ENCODE measurements at places on chromosomes 11 and 22.

- DNase-seq = no peak
These were observed 1457.7 kb downstream of the BRD1 start for GRCh38 chr22:48369789-48370507.

DNA sequence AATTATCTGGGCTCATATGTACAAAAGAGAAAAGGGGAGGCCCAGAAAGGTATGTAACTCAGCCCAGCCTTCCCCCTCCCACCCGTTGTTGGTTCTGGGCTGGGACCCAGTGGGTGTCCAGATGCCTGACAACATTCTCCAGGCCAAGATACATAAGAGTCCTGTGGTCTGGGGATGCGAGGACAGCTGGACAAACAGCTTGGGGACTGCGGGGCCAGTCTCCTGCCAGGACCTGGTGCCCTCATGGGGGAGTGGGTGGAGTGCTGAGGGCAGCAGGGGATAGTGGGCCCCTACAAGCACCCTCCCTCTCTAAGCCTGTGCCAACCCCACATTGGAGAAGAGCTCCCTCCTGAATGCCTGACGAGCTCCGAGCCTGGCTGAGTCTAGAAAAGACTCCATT is 3.5 kb upstream of the SLC22A6 start:
- no peak for DNase-seq

- no peak for DNase-seq
These were observed 19.4 kb upstream of the TMA7B start for GRCh38 chr22:39940757-39941305.

- DNase-seq = no peak
These were observed 36.3 kb downstream of the PPP2R1B start for GRCh38 chr11:111729831-111730311.

GRCh38 chr22:46068593-46069491 is 81.5 kb upstream of the PPARA start:
- DNase-seq = no peak

- DNase-seq = no peak
These were observed 73.8 kb upstream of the ARFGAP3 start for GRCh38 chr22:42930810-42931420.

DNA sequence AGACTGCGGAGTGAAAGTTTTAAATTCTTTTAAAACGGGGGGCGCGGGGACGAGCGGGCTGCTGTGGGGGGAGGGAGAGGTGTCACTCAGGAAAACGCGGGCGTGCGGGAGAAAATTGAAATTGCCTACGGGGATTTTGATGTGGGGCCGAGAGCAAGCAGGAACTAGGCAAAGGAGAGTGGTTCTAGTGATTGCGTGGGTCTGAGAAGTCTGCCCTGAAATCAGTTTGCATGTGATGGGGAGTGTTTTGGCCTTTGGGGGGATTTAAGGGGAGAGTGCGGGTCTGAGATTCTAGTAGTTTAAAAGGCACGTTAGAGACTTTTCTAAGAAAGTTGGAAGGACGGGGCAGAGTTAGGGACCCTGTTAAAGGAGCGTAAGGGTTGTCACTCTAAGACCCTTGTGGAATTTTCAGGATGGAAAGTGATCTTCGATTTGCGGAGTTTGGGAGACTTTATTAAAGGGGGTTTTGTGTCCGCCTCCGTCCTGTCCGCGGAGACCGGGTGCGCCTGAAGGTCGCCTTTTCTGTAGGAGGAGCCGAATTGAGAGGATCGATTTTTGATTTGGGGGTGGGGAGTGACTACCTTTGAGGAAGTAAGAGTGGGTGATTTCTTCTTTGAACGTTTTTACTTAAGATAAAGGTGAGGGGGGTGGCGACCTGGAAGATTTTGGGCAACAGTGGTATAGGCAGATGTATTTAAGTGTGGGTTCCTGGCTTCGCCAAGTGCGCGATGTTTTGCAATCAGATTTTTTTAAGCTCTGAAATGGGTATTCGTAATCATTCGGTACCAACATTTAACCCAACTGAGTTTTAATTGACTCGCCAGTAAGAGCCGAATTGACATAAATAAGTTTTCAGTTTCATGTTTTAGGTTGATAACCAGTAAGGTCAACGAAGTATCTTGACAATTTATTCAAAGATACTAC is 1.1 kb downstream of the EED start:
- DNase-seq = no peak

GRCh38 chr22:37069319-37069718 is 17.8 kb downstream of the KCTD17 start:
- DNase-seq = no peak

GRCh38 chr11:36241497-36241896 is 47.7 kb downstream of the COMMD9 start:
- DNase-seq = no peak

GRCh38 chr22:42994917-42995562 is 19.9 kb downstream of the PACSIN2 start:
- no peak for DNase-seq

- DNase-seq = no peak
These were observed at the start of gene CST6 for GRCh38 chr11:66011785-66012303. Gene CST6 (plus strand): TSS chr11:66012008. CDS start chr11:66012045, 37 bp downstream.

GRCh38 chr22:38873469-38874411 is 1.7 kb upstream of the CBX6 start:
- no peak for DNase-seq

DNA sequence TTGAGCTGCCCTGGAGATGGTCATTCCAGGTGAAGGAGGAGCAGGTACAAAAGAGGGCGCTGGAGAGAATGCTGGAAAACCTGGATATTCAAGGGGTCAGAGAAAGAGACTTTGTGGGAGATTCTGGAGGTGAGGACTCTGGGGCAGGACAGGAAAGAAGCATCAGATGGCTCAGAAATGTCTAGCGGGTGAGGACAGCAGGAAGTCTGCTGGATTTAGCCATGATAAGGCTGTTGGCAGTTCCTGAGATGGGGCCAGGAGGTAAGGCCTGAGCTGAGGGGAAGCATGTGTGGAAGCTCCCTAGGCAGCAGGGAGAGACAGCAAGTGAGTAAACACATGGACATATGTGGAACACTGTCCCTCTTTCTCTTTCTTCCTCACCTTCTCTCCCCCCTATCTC is 1.5 kb downstream of the UPB1 start:
- no peak for DNase-seq

DNA sequence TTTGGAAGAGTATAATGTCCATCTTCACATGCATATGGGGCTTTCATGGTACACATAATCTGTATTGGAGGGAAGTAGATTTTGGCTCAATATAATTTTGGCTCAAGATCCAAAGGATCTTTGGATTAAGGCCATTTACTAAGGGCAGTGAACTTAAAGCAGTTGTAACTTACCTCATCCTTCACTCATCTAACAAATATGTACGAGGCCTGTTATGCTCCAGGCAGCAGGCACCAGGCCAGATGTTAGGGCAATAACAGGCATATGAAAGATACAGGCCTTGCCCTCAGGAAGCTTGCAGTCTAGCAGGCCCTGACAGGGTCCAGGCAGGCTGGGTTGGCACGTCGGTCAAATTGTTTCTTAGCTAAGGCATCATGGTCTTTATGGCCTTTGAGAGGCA is 44.6 kb downstream of the LIF start:
- DNase-seq = no peak

GRCh38 chr11:112345166-112345565 is 84.5 kb upstream of the PLET1 start:
- no peak for DNase-seq

GRCh38 chr11:134151083-134151747 is 72.6 kb downstream of the NCAPD3 start:
- no peak for DNase-seq

DNA sequence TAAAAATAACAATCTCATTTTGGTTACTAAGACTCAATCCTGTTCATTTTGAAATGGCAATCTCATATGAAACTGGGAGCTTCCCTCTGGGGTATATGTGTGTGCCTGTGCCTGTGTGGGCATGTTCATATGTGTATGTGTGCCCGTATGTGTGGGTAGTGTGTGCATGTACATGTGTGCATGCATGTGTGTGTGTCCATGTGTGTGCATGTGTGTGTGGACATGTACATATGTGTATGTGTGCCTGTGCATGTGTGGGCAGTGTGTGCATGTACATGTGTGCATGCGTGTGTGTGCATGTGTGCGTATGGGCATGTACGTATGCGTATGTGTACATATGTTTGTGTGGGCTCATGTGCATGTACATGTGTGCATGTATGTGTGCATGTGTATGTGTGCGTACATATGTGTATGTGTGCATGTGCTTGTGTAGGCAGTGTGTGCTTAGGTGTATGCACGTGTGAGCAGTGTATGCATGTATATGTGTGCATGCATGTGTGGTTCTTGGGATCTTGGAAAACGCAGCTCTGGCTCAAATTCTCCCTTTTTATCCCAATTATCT is 24.5 kb upstream of the CACNG2 start:
- no peak for DNase-seq

DNA sequence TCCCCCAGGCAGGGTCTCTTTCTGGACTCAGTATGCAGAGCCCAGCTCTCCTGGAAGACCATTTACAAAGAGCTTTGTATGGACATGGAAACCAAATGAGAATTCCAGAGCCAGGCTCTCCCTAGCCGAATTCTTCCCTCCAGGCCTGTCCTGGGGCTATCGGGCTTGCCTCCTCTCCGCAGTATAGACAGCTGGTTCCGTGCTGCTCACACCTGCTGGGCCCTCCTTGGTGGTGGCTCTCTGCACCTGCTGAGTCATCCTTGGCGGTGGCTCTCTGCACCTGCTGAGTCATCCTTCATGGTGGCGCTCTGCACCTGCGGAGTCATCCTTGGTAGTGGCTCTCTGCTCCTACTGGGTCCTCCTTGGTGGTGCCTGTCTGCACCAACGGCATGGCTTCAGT is 743.5 kb downstream of the BRD1 start:
- DNase-seq = no peak

- no peak for DNase-seq
These were observed 100.6 kb upstream of the TENM4 start for GRCh38 chr11:79541466-79541865.
